ENCODE measurements at places on chromosomes 6 and 20.

DNA sequence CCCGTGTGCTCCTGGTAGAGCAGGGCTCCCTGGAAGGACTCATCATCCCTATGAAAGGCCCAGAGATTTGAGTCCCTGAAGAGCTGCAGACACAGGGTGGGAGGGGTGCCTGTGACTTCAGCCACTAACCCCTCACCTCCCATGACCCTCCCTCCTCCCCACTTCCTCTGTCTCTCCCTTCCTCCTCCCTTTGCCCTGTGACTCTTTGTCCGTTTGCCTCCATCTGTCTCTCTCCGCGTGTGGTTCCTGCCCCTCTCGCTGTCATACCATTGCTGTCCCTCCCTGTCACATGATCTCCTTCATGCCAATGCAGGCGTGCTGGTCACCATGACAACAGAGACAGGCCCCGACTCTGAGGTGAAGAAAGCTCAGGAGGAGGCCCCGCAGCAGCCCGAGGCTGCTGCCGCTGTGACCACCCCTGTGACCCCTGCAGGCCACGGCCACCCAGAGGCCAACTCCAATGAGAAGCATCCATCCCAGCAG is 19.0 kb downstream of the EPB41L1 start:
- DNase-seq: no peak

GRCh38 chr20:10277616-10278015 is 59.0 kb downstream of the SNAP25 start:
- no peak for DNase-seq

DNA sequence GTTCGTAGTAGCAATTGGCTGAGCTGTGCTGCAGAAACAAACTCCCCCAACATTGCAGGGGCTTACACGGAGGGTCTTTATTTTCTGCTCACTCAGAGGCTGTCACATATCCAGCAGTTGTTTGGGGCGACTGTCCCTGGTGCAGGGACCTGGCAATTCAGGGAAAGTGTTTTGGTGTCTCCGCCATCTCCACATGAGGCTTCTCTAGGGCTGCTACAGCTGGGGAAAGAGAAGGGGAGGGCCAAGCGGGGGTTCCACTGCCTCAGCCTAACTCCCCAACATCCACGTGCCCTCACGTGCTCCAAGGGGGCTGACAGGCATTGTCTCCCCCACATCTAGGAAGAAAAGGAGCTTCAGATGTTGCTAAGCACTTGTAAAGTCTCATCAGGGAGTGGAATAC is 61.3 kb upstream of the NXT1 start:
- DNase-seq: no peak

DNA sequence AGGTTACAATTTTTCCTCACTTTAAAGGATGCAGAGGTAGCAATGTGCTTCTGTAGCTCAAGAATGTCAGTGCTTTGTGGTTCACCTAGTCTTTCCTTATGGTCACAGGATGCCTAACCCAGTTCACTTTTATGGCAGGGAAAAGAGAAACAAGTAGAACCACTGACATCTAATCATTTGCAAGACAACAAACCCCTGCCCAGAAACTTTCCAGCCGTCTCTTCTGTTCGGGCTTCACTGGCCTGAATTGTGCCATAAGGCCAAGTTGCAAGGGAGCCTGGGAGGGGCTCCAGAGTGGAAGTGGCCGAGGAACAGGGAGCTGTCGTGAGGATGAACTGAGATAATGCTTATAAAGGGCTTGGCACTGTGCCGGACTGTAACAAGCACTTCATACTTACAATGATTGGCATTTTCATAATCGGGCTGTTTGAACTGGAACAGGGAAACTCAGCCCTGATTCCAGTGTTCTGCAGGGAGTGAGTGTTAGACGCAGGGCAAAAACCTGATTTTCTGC is 212.6 kb downstream of the BCAS1 start:
- no peak for DNase-seq

GRCh38 chr20:38201356-38201755 is 36.3 kb upstream of the TGM2 start:
- DNase-seq: no peak

- DNase-seq: no peak
Observed at GRCh38 chr6:31473780-31474761, 23.9 kb upstream of the MICB start.

GRCh38 chr6:14060971-14061370 is 56.6 kb upstream of the CD83 start:
- DNase-seq: no peak

DNA sequence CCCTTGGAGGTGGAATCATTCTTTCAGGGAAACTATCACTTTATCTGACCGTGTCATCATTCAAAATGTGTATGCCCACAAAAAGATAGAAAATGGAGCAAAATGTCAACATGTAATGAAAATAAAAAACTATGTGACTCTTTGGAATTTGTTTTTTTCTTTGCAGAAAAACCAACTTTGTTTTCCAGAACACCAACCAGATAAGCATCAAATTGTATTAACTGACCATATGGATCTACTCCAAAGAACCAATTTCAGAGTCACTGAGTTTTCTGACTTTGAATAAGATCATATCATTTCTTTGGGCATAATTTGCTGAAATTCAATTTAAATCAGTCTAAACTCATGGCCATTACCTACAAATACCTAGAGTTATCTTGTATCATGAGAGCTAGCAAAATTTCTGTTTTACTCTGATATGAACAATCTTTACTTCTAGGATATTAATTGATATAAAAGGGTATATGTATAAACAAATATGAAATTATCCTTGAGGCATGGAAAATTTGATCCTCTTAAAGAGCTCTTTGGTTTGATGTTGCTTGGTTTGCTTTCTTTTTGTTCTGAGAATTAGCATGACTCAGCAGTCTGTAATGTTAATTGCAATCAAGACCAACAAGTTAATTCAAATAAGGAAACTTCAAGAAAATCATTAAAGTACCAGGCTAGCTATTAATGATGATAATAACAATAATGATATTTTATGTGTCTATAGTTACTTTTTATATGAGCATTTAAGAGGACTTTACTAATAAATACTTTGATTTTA is 444.4 kb upstream of the MARCKS start:
- DNase-seq: no peak

GRCh38 chr6:24149836-24150235 is 23.8 kb downstream of the NRSN1 start:
- DNase-seq: no peak

DNA sequence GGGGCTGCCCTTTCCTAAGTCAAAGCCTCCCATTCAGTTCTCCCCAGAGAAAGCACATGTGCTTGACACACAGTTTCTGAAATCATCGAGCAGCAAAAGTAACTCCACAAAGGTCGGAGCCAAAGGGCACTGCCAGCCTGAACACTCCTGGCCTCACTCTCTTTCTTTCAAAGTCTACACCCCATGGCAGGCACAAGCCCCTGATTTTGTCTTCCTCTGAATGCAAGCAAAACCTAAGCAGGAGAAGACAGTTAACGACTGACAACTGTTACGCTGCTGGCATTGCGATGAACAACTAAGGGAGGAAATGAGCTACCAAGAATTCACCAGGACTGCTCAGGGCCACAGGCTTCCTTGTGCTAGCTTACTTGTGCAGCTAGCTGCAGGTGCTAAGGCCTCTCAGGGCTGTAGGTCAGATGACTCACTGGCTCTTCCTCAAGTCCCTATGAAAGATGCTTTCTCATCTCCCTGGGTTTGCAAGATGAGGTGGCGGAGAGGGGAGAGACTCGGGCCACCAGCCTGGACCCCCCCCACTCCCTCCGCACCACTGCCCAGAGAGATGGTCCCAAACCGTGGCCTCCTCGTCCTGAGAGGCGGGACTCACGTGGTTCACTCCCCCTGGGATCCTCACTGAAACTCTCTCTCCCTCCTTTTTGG is 208.2 kb downstream of the DLL1 start:
- no peak for DNase-seq

- no peak for DNase-seq
Observed at GRCh38 chr6:84779380-84779779, 15.0 kb upstream of the TBX18 start.

DNA sequence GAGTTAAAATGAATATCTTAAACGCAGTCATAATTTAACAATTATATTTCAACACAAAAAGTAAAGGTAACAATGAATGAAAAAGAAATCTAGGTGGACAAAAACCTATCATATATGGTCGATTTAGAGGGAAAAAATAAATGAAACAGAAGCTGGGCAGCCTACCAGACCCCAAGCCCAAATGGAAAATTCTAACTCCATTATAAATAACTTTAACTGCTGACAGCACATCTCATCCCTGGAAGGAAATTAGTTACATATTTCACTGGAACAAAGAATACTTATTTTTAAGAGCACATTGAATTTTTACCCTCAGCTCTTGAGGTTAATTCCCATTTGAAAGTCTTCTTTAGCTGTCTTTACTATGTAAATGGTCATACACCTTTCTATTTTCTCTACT is 39.1 kb downstream of the COL12A1 start:
- no peak for DNase-seq

- DNase-seq: no peak
Observed at GRCh38 chr6:96702626-96703025, 134.7 kb downstream of the GPR63 start.

DNA sequence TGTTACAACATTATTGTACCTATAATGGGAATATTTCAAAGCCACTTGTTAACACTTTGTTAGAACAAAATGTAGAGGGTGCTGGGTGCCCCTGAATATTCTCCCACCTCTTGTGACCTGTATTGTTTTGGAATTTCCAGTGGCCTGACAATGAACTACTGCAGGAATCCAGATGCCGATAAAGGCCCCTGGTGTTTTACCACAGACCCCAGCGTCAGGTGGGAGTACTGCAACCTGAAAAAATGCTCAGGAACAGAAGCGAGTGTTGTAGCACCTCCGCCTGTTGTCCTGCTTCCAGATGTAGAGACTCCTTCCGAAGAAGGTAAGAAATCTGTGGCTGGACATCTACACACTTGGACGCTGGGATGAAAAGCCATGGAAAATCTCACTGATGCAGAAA is 28.9 kb downstream of the PLG start:
- DNase-seq: no peak

- no peak for DNase-seq
Observed at GRCh38 chr6:112603726-112604125, 256.6 kb downstream of the RFPL4B start.

DNA sequence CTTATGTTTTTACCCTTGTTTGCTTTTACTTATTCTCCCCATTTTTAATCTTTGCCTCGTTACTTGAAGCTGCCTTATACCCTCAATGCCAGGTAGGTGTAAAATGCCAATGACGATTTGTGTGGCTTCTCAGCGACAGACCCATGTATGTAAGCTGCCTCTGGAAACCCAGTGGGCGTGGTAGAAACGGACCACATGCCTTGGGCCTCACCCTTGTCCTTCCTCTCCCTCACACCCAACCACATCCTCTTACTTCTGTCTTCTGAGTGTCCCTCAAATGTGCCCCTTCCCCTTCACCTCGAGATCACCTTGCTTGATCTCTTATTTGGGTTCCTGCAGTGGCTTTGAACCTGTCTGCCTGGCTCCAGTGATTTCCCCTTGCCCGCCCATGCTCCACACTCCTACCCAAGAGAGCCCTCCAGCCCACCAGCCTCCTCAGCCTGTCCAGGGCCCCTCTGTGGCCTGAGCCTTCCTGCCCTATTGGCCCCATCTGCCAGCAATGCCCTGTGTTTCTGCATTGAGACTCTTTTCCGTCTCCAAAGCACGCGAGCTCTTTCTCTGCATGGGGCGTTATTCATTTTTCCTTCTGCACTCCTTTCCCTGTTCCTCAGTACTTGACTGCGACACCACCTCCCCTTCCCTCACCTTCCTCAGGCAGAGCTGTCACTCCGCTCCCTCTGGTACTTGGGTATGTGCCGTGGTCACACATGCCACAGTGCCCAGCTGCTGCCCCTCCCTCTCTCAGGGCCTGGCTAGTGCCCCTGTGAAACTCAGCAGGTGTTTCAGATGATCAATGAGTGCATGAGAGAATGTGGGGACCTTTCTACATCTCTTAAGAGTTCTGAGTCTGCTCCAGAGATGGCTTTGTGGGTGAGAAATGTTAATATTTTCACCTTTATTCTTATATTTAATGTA is 115.4 kb downstream of the SLX4IP start:
- no peak for DNase-seq

DNA sequence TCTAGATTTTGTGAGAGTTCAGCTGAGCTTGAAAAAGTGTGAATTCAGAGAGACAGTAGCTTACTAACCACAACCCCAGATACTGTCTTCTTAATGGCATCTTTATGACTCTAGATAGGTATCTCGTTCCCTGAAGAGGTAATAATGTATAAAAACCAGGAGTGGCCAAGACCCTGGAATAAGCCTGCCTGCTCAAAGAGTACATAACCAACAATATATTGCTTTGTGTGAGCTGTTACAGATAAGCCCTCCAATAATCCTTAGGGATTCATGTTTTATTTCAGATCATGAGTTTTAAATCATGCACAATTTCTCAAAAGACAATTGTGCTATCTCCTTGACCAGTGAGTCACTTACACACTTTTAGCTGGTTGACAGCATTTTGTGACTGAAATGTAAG is 327.8 kb upstream of the ADGRB3 start:
- no peak for DNase-seq

DNA sequence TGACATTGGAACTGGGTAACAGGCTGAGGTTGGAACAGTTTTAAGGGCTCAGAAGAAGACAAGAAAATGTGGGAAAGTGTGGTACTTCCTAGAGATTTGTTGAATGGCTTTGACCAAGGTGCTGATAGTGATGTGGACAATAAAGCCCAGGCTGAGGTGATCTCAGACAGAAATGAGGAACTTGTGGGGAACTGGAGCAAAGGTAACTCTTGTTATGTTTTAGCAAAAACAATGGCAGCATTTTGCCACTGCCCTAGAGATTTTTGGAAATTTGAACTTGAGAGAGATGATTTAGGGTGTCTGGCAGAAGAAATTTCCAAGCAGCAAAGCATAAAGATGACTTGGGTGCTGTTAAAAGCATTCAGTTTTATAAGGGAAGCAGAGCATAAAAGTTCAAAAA is 474.7 kb upstream of the ADGRB3 start:
- no peak for DNase-seq

DNA sequence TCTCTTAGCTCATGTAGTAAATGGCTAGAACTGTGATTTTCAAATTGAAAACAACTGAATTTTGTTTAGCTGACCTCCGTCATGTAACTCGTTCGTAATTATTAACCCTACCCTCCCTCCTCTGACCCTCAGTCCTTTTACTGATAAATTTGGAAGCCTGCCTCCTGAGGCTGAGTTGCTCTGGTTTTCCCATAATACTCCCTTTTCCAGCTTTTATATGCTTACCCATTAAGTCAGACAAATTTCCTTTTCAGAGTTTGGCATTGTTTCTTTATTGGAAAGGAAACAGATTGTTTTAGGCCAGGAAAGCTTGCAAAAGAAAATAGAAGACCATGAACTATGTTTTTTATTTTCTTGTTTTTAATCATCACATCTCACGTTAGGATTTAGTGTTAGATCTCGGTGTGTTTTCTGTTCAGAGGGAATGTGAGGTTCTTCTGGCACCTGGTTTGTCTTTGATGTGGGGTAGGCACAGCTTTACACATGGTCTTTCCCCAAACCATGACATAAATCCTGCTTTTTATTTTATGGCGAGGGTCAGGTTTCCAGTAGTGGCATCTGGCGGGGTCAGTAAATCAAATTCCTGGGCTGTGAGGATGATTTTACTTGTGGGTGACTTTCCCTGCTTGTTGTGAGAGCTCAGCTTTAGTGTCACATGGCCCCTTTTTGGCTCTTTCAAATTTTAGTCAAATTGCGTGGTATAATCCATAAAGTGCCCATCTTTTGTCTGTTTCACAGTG is 24.5 kb downstream of the PLCB4 start:
- no peak for DNase-seq
